ENCODE measurements at places on chromosomes 3 and 15.

DNA sequence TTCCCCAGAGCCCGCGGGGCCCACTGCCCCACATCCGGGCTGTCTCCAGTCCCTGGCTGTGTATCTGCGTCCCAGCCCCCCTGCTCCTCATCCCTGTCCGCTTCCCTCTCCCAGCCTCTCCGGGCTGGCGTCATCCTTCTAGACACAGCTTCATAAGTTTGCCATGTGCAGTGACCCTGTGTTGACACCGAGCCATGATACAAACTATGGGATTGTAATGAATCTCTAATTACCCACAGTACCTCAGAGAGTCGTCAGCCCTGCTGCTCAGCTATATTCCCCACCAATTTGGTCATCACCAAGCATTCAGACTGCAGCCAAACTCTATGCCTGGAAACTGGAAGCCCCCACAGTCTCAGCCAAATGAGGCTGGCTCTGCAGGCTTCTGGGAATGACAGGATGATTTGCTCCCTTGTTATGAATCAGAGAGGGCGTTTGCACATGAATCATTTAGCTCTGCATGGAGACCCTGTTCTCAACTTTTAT lies 466.1 kb upstream of the ATP11B start:
- no peak for DNase-seq

- no peak for DNase-seq
Measured at GRCh38 chr15:89910891-89911626, 1.7 kb downstream of the ARPIN start.

DNA sequence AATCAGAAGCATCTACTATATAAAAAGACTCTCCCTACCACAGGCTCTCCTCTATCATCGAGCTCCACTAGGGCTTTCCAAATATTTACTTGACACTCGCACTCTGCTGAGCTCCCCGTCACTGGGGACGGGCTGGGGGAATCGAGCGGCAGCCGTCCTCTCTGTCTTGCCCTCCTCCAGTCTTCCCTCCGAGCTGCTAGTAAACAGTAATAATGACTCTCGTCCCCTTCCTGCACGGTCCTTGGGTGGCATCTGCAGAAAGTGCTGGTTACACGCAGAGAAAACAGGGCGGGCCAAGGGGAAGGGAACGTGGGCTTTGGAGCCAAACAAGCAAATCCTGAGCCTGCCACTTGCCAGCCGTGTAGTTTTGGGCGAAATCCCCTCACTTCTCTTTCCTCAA lies 96.6 kb downstream of the LRIG1 start:
- no peak for DNase-seq

- no peak for DNase-seq
Measured at GRCh38 chr3:138879541-138880380, 45.0 kb upstream of the PIK3CB start.

DNA sequence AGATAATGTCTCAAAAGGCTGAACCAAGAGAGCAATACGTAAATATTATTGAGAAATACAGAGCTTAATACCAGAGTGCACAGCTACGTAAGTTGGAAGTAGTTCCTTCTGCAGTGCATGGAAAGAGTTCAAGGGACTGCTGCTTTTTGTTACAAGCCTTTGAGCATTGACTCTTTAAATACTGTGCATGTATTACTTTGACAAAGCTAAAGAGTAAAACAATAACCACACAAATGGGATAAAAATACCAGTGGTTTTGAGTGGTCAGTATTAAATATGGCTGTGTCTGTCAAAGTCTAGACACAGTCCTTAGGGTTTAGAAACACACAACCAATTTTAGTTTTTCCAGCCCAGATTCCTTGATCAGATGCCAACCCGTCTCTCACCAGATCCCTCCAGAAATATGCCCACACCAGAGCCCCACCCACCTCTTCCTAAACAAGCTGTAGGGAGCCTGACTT lies 62.1 kb downstream of the SSR3 start:
- DNase-seq, result no peak

DNA sequence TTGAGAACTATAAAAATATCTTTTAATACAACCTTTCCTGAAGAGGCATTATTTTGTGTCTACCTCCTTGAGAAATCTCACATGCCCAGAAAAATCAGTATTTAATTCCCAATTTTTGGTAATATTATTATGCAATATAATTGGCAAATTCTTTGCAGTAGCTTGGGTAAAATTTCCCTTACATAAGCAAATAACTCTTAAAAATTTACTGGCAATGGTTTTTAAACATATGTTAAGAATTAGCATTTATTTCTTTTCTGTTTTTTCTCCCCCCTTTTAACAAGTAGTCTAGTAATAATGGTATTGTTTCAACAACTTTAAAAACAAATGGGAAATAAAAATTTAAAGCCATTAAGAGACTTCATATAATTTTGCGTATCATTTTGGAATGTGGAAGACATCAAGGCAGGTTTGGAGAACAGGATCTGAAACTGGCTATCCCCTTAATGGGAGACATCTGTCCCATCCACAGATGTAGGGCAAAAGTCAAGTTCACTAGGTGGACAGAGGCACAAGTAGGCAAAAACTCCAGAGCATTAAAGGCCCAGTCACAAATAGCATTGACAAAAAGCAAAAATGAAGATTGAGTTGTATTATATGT lies 89.6 kb upstream of the AADACL2 start:
- no peak for DNase-seq

DNA sequence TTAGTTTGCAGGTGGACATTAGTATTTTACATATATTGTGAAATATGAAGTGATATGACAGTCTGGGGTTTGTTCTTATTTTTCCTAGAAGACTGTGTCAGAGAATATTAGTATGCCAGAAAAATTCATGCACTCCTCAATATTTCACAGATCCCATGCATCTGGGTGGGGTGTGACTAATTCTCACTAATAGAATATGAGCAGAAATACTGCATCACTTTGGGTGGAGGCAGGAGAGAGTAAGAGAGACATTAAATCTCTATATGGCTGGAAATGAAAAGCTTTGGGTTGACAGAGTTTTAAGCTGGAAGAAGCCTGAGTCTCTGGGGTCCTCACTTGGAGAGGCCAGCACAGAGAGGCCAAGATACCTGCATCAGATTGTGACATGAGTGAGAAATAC lies 101.3 kb upstream of the DPH6 start:
- no peak for DNase-seq

GRCh38 chr15:100772478-100772877 lies 107.2 kb upstream of the ALDH1A3 start:
- DNase-seq, result no peak

DNA sequence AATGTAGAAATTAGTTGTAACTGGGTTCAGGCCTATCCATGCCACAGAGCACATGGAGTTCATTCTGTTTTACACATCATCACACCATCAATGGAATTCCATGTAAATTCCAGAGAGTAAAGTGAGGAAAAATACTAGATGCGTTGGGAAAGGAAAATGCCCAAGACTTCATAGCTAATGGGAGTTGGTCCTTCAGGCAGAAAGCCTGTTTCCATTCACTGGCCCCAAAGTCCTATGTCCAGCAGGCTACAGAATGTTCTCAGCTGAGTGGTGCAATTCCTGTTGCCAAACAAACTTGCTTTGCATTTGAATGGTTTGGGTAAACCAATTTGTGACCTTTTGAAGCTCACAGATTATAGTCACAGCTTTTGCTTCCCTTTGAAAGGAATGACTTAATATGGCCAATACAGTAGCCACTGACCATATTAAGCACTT lies 164.6 kb upstream of the PFN2 start:
- no peak for DNase-seq
